Endodermal cell (in vitro differentiated cells): ENCODE measurements at places on chromosomes 5 and 9.

DNA sequence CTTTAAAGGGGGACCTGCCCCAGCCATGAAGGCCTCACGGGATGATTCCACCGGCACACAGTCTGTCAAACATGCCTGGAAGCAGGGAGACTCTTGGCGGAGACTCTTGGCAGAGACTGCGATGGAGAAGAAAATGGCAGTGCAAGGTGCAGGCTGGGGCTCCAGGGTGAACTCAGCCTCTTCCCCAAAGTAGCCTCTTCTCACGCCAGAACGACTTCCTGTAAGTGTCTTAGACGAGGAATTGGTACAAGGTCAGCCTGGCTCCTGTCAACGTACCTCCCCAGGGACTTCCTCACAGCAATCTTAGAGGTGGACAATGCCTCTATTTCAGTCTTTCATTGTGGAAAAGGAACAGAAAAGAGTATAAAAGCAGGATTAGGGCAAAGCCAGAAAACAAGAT, 109.3 kb downstream of the UGCG start:
- DNase-seq, result peak; percentile 34

GRCh38 chr5:160542281-160542680, 120.6 kb downstream of the PTTG1 start:
- DNase-seq, result peak; percentile 19

DNA sequence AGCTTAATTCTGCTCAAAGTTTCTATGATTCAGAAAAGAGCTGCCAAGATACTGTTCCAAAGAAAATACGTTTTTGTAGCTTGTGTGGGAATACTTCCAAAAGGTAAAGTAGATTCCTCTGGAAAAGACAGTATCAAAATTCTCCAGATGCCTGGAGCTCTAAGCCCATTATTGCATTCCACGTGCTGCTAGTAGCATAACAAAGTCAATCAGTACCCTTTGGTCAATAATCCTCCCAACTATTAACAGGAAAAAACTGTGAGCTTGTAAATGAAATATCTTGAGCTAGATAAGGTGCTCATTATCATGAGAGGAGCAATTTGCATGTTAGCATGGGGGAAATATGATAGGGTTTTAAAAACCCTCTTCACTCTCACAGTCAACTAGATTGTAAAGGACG, 229.5 kb upstream of the TYRP1 start:
- DNase-seq, result no peak

DNA sequence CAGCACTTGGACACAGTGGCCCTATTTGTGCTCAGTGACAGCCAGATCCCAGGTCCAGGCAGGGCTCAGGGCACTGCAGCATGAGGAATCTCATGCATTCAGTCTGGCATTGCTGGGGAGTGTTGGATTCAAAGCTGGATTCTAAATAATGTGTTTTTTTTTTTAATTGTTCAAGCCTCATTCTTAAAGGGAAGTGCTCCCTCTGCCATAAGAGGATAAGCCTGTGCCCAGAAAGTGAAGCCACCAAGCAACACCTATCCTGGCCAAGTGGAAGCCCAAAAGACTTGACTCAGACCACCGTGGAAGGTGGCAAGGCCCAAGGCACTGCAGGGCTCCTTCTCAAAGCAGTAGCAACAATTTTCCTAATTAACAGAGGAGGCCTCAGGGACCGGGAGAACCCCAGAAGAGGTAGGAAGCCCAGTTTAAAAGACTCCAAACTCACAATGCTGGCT, 135.6 kb downstream of the ACTL7B start:
- no peak for DNase-seq
